ENCODE measurements at places on chromosomes 1 and 21.

DNA sequence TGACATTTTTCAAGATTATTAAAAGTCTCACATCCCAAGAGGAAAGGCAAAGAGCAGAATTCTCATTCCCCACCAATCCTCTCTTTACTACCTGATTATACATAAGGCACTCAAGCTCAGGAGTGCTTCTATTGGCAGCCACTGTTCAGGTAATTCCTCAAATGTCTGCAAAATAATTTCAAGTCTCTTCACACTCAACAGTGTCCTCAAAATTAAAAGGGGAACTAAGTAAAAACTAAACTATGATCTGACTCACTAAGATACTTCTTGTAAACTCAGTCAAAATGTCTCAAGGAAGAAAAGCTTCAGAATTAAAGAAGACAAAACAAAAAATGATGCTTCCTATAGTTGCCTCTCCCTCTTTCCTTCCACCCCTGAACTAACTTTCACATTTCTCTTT lies 135.6 kb downstream of the GPATCH2 start:
- DNase-seq: no peak

- no peak for DNase-seq
These were observed 38.7 kb upstream of the PDC start for GRCh38 chr1:186499571-186499970.

- DNase-seq: peak; percentile 90
These were observed at the start of gene S100A3 for GRCh38 chr1:153548722-153549688. Gene S100A3, minus strand, starts transcription at chr1:153549258. Its CDS starts 773 bp downstream, at chr1:153548485.

DNA sequence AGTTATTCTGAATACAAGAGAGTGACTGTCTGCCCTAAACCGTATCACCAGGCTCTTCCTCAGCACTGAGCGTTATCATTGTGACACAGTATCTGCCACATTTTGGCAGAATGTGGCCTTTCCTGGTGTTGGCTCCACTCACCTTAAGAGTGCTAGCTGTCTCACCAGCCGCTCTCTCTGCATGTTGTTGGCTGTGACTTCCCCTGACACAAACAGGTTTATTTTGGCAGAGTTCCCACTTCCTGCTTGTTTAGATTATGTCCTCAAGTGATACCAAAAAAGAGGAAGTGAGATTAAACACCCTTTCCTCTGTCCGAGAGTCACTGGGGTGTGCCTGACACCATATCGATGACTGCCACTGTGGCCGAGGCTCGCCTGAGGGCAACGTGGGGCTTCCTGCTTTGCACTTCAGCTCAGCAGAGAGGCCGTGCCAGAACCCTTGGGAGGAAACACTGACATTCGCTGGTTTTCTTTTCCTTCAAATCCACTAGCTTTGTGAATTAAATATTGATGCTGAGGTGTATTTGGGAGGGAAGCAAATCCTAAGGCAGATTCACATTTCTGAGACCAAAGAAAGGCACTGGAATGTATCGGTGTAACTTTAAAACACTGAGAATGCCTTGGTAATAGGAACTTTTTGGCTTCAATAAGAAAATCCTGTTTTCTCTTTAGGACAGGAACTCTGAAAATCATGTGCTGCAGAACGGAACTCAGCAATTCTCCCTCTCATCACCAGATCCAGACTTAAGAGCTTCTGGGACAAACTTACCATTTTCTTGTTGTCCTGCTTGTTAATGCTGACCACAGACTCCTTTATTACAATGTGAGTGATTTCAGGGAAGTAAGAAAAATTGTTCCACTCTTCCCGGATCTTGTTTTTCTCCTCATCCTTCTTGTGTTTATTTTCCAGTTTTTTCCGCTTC lies 102.1 kb downstream of the JAK1 start:
- DNase-seq: no peak

DNA sequence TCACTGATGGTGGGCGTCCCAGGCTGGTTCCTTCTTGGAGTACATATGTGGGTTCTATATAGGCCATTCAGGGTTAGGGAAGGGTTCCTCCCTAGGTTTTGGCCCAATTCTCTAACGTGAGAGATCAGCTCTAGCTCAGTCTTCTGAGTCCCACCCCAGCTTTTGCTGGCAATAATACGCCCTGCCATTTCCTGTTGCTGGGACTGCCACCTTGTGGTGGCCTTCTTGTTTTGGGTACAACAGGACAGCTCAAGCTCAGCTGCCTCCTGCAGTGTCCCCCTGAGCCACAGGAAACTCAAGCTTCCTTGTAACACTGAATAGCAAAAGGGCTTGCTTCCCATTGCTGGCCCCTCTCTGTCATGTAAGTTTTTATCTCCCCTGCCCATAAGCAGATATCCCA lies 77.8 kb downstream of the BACH1 start:
- peak; percentile 47 for DNase-seq

DNA sequence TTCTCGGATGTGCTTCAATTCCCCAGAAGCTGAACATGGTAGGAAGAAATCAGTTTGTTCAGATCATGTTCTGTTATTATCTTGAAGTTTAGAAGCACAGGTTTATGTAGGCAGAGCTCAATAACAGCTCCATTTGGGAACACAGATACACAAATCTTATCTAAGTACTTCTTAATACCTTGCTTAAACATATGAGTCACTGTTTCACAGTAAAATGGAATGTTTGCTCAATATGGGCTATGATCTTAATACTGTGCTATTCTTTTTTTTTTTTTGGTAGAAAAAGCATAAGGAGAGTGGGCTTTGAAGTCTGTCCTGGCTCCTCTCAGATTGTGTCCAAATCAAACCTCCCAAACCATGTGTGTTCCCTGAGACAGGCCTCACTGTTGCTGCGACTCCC lies 13.4 kb downstream of the PROK1 start:
- peak; percentile 51 for DNase-seq

DNA sequence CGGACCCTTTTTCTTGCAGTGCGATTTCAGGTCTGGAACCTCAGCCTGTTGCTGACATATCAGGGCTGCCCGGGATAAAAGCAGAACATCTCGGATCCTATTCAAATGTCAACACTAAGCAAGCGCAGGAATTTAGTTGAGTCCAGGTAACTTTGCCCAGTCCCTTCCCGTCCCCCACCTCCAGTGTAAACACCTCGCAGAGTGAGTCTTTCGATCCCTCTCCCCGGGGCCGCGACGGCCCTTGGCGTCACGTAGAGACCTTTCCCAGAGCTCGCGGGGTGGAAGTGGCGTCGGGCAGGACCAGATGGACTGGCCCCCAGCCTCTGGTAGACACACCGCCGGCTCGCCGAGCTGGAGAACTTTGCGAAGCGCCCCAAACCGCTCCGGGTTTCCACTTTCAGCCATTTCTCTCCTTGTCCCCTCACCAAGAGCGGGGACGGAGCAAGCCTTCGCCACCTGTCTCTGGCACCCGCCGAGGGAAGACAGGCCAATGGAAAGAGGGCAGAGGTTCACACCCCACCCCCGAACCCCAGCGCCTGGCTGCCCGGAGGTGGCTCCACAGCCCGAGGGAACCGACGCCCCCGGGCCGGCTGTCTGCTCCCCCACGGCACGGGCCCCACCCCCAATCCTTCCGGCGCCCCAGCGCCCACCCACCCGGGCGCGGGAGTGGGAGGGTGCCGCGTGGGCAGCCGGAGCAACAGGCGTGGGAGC lies 570 bp downstream of the KCND3 start:
- no peak for DNase-seq

GRCh38 chr1:229871078-229871676 lies 195.9 kb upstream of the GALNT2 start:
- no peak for DNase-seq

- DNase-seq: no peak
These were observed 8.1 kb downstream of the PSMG1 start for GRCh38 chr21:39175154-39175553.

GRCh38 chr1:38028105-38028591 lies 15.6 kb downstream of the UTP11 start:
- DNase-seq: no peak

DNA sequence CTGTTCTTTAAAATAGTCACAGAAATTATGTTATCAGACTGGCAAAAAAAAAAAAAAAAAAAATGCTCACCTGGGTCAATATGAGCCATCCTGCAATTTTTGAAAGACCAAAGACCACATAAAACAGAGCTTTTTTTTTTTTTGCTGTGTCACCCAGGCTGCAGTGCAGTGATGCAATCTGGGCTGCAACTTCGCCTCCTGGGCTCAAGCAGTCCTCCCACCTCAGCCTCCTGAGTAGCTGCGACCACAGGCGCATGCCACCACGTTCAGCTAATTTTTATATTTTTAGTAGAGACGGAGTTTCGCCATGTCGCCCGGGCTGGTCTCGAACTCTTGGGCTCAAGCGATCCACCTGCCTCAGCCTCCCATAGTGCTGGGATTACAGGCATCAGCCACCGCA lies 62.8 kb downstream of the RGS13 start:
- DNase-seq: no peak

DNA sequence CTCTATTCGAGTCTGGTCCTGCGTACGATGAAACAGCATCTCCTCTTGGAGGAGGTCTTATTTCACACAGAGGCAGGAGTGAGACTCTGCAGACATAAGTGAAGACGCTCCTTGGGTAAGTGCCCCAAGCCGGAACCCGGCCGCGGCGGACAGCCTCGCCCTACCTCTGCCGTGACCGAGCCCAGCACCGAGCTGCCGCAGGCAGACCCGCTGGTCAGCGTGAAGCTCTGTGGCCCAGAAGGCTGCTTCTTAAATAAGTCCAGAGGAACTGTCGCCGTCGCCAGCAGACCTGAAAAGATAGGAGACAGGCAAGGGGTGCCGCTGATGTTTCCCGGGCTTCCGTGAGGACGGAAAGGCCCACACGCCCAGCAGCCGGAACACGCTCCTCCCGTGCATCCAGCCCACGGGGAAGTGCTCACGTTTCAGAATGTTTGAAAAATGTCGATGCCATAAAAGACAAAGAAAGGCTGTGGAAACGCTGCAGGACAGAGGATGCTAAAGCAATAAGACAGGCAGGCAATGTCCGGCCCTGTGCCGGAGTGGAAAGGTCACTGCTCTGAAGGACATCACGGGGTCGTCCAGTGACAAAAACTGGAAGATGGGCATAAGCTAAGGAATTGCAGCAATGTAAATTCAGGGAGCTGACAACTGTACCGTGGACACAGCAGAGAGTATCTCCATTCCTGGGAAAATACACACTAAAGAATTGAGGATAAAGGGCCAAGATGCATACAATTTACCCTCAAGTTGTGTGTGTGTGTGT lies 28.5 kb upstream of the PRDM15 start:
- DNase-seq: no peak

GRCh38 chr1:197928849-197929336 lies 11.7 kb downstream of the LHX9 start:
- no peak for DNase-seq

DNA sequence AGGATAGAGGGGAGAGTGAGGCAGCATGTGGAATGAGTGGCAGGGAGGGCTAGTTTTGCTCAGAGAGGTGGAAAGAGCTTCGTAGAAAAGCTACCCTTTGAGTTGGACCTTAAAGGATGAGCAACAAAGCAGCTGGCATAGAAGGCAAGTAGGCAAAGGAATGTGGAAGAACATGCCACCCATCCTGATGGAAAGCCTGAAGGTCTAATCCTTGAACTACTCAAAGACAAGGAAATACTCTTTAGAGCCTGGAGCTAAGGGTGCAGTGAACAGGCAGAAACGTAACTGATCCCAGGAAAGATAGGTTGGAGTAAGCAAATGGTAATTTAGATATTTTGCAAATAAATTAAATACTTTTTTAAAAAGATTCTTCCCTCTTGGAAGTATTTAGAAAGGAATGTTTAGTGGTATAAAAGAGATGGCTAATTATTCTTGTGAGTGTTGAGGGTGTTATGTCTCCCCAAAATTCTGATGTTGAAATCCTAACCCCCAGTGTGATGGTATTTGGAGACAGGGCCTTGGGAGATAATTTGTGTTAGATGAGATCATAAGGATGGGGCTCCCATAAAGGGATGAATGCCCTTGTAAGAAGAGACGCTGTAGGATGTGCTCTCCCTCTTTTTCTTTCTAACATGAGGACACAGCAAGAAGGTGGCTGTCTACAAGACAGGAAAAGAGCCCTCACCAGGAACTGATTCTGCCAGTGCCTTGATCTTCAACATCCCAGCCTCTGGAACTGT lies 308.1 kb upstream of the RUNX1 start:
- DNase-seq: no peak

GRCh38 chr1:110337704-110338308 lies 1.4 kb upstream of the RBM15 start:
- DNase-seq: peak; percentile 22

- DNase-seq: no peak
These were observed 7.3 kb downstream of the RGS16 start for GRCh38 chr1:182596934-182597333.

DNA sequence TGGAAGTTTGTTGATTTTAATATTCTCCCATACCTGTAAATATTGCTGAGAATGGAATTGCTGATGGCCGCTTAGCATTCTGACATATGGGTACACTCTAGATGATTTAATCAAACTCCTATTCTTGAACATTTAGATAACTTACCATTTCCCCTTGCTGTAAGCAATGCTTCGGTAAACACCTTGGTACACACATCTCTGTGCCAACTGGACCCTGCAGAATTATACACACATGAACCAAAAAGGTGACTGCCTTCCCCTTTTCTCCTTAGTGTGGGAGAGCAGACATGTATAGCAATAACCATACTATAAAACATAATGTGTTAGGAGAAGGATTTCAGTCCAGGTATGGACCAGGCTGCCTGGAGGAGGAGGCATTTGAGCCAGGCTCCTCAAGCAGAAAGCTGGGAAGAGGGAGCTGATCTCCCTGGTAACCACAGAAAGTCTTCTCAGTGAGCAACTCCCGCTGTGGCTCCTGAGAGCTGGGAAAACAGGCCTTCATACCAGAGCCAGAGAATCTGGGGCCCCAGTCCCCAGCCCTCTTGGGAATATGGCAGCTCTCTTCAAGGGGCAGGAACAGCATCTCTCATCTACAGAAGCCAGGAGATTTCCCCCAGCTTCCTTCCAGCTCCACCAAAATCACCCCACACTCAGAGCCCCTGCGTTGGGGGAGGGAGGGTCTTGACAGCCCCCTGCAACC lies 33.9 kb upstream of the CSF1 start:
- DNase-seq: peak; percentile 51

DNA sequence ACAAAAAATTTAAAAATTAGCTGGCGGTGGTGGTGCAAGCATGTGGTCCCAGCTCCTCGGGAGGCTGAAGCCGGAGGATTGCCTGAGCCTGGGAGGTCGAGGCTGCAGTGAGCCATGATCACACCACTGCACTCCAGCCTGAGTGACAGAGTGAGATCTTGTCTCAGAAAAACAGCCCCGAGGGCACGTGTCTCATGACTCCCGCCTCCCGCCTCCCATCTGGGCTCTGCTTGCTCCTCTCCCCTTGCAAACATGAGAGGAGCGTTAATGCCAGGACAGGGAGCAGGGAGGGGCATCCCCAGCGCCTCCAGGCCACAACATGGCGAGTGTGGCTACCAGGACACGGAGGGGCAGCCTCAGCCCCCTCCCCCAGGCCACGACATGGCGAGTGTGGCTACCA lies 28.3 kb downstream of the FAAP20 start:
- no peak for DNase-seq

DNA sequence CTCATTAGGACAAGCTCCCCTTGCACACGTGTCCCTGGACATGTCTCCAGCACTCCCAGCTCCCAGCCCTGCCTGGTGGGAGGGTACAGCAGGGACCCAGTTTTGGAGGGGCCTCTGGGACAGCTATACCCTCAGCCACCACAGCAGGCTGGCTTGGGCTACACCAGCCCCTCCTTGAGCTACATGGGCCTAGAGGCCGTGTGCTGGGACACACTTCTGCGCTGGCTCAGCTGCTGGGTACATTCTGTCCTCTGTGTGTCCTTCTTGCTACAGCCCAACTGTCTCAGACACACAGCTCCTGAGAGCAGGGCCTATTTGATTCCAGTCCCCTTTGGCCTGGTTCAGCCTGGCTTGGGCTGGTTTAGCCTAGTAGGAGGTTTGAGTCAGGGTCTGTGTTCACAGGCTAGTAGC lies 26.7 kb downstream of the DMAP1 start:
- peak; percentile 28 for DNase-seq

- peak; percentile 14 for DNase-seq
These were observed 486 bp downstream of the NIPAL3 start for GRCh38 chr1:24415910-24416665.

Measured in AG20443 (cell line).